ENCODE measurements at places on chromosomes 12 and 14. TPM values are rescaled to one million over a fixed set of nuclear protein-coding genes. Genes with fewer than 3 reads are reported as not detected.

Gene EPYC
- not detected for total RNA-seq

Gene AMN
- 0.72 TPM for total RNA-seq

Gene KCNC2
- not detected for total RNA-seq

Gene SERPINA1
- total RNA-seq: 13.6 TPM

Gene UBE2N
- total RNA-seq: 47.4 TPM

Gene RDH12
- total RNA-seq: 0.28 TPM

Gene ADCY6
- 30.9 TPM for total RNA-seq

Gene MAPK1IP1L
- total RNA-seq: 57.3 TPM

Gene KHNYN
- total RNA-seq: 32.1 TPM

Gene KRT3
- total RNA-seq: not detected

Gene SLCO1B3
- total RNA-seq: not detected

All from omental fat pad (tissue), 4 donors.